SJCRH30 (cell line): ENCODE measurements at places on chromosomes 12 and 14. TPM values are rescaled to one million over a fixed set of nuclear protein-coding genes. Genes with fewer than 3 reads are reported as not detected.
A peak's percentile ranks its signal among the peaks of the same experiment; 100 is the strongest.

PPP1R1A gene
- total RNA-seq: not detected in 2 replicates

RASSF8 gene
- total RNA-seq: 22.4 and 24.5 TPM in 2 replicates

GLIPR1L1 gene
- total RNA-seq: not detected in 2 replicates

DNAJC22 gene
- total RNA-seq: 10.7 and 11.9 TPM in 2 replicates

DNA sequence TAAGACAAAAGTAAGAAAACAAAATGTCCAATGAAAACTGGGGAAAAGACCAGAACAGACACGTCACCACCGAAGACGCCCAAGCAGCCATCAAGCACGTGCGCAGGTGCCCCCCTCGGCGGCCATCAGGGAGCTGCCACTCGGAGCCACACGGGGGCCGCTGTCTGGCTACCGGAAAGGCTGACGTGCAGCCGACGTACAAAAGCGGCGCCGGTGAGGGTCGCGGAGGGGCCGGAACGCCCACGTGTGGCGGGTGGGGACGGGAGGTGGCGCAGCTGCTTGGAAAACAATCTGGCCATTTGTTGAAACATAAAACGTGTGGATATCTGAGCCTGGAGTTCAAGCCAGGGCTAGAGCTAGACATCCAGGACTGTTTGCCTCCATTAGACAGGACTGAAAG lies 60.7 kb downstream of the GALNT9 start:
- peak; percentile 48 for DNase-seq

- no peak for DNase-seq
Measured at GRCh38 chr12:104713444-104713843, 244.6 kb downstream of the SLC41A2 start.

DNA sequence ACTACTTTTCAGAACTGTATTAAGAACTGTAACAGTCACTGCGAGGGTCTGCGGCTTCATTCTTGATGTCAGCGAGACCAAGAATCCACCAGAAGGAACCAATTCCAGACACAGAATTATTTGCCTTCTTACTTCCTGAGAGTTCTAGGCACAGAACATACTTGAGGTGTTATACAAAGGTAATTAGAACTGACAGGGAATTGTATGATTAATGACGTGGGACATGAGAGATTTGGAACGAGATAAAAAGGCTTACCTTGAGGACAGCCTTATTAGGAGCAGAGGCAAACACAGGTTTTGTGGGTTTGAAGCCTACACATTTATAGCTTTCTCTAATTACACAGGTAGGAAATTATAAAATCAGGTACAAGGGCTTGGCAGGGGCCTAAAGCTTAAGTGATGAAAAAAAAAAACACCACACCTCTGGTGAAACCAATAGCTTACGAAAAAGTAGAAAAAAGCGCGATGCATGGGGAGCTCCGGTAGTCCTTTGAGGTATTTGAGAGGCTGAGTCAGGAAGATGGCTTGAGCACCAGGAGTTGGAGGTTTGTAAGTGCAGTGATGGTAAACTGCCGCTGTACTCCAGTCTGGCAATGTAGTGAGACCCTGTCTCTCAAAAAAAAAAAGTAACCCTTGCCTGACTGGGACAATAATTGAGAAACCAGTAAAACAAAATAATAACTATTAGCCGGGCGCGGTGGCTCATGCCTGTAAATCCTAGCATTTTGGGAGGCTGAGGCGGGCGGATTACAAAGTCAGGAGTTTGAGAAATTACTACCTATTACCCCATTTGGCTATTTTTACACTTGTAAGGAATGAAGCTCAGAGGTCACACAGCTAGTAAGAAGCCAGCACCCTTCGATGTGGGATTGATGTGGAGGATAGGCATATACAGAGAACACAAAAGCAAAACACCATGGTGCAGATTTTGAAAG lies 795 bp upstream of the ACOT2 start:
- peak; percentile 39 for DNase-seq
